Uterus (tissue), 4 donors: ENCODE measurements at places on chromosomes 4 and X.

DNA sequence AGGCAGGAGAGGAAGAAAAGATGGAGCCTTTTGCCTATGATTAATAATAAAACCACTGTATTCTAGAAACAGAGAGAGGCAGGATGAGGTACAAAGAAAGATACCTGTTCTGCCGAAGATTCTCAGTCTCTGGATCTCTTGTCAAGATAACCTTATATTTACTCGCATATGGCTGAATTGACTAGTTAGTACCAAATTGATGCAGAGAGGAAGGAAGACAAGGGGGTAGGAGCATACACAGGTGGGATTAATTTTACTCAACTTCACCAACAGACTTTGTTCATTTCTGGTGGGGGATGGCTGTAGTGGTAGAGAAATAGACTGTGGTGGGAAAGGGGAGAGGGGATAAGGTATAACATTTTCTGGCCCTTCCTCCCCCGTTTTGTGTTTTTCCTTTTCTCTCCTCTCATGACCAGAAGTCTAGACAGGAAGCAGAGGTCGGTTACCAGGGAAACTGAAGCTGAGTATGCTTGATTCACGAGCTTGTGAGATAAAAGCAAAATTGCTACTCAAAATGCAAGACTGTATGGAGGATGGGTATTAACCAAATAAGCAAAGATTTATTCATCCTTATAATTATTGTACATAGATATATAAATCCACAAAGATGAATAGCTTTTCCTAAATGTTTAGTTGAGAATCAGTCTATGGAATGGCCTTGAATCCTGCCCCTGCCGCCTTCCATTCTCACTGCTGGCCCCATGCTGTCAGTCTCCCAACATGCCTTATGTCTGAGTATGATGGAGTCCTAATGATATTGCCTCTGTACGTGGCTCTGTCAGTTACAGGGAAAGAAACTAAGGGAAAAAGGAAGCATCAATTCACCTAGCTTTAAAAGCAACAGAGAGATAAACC, 17.8 kb upstream of the PAGE2B start:
- no peak overlapping the region for H3K4me3 ChIP-seq
- H3K4me1 ChIP-seq, result no peaks in the 10 kb centered on the region
- DNase-seq, result no peak
- H3K27me3 ChIP-seq, result no peaks in the 10 kb centered on the region
- H3K36me3 ChIP-seq, result no peaks in the 10 kb centered on the region

- no peaks in the 10 kb centered on the region for H3K27me3 ChIP-seq
- H3K4me1 ChIP-seq, result no peaks in the 10 kb centered on the region
- H3K27ac ChIP-seq, result no peak overlapping the region
Measured at GRCh38 chr4:165784672-165785071, 88.4 kb upstream of the TLL1 start.

- no peaks in the 10 kb centered on the region for H3K36me3 ChIP-seq
- H3K4me1 ChIP-seq, result no peaks in the 10 kb centered on the region
- no peak for DNase-seq
- H3K4me3 ChIP-seq, result no peak overlapping the region
- H3K27me3 ChIP-seq, result no peaks in the 10 kb centered on the region
- H3K27ac ChIP-seq, result no peak overlapping the region
Measured at GRCh38 chr4:98501383-98501782, 157.0 kb downstream of the TSPAN5 start.

DNA sequence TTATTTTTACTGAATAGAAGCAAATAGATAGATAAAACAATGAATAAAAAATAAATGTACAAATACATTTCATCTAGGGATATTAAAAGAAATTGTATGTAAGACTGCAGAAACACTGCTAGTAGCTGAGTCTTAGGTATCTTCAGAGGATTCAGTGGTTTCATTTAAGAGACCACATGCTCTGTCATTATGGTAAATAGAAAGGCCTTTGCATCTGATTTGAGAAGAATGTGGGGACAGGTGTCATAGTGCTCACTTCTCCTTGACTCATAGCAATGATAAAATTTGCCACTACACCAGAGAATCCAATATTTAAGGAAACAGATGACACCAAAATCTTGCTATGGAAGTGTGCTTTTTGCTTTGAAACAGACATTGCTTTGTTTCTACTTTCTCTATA, 59.8 kb upstream of the PPP1R2C start:
- H3K27ac ChIP-seq, result no peak overlapping the region
- no peaks in the 10 kb centered on the region for H3K27me3 ChIP-seq
- H3K4me1 ChIP-seq, result no peaks in the 10 kb centered on the region

DNA sequence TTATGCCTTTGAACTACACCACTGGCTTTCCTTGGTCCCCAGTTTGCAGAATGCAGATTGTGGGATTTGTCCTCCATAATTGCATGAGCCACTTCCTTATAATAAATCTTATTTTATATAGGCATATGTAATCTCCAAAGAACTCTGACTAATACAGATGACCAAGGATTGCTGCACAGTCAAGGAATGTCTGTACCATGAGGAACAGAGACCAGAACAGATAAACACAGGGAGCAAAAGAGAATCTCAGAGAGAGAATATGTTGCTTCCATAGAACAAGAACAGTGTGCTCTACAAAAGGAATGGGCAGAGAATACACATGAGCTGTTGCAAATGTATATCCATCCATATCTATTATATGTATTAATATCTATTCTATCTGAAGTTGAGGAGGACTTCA, 111.1 kb downstream of the ADRA2C start:
- H3K27me3 ChIP-seq, result peaks cover 31% of the 10 kb centered on the region
- H3K4me1 ChIP-seq, result peaks cover 5% of the 10 kb centered on the region
- no peaks in the 10 kb centered on the region for H3K36me3 ChIP-seq
- no peak overlapping the region for H3K27ac ChIP-seq
- no peak for DNase-seq
